ENCODE measurements at places on chromosomes 6 and 20.

- DNase-seq: no peak
Measured at GRCh38 chr20:16111852-16112412, 461.3 kb downstream of the KIF16B start.

- DNase-seq: no peak
Measured at GRCh38 chr6:38119516-38119915, 300.0 kb downstream of the ZFAND3 start.

- DNase-seq: no peak
Measured at GRCh38 chr6:4017834-4018170, 61.1 kb downstream of the FAM217A start.

DNA sequence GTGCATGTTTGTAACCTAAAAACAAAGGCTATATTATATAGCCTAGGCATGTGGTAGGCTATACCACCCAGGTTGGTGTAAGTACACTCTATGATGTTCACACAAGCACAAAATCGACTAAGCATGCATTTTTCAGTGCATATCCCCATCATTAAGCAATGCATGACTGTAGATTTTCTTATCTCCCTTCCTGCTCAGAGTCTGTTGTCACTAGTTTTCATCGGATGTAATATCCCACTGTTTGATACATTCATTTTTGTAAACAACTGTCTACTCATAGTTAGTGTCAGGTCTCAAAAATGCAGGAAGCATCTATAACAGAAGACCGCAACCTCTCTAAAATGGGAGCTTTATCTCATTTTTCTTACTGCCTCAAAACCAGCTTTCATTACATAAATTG is 70.7 kb downstream of the GFRAL start:
- no peak for DNase-seq

DNA sequence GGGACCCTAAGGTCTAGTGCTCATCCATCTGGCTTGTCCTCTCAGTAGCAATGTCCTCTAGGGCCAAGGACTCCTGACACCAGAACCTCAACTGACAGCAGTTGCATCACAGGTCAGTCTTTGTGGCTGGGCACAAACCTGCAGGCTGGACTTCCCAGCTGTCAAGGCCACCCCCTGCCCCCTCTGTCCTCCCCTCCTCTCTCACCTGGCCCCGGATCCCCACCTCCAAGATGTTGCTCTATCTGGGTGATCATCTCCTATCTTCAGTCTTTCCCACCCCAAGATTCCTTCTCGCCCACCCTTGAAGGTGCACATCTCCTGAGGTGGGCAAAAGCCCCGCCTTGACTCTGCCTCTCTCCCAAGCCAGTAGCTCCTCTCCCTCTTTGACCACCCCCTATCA is 131.8 kb upstream of the SRSF6 start:
- no peak for DNase-seq

DNA sequence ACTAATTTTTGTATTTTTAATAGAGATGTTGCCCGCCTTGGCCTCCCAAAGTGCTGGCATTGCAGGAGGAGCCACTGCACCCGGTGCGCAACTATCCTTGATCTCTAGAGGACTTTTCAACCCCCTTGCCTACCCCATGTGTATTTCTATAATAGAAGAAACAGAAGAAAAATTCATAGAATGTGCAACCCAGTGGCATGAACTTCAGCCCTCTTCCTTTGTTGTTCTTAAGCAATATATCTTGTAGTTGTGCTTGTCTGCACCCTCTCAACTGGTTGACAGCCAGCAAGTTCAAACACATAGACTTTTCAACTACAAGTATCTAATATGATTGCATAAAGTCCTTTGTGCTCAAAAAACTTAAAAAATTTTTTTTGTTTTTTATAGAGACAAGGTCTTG is 72.3 kb upstream of the NCOA3 start:
- no peak for DNase-seq

- no peak for DNase-seq
Measured at GRCh38 chr6:5622276-5623005, 361.1 kb downstream of the FARS2 start.

GRCh38 chr6:3392930-3393835 is 63.7 kb downstream of the SLC22A23 start:
- DNase-seq: no peak

DNA sequence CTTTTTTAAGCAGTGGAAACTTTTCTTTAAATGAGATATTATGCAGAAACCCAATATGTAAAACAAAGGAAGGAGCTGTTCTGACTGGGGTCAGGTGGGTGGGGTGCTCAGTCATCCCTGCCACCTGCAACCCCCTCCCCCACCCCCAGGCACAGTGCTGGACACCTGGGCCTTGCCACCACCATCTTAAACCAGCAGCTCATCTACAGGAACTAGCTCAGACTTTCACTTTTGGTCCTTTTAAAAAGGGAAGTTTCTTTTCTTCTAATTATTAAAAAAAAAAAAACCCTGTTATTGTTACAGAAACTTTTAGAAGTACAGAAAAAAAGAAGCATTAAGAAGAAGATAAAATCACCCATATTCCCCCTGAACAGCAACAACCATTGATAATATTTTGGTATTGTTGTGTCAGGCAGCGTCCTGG is 37.1 kb downstream of the PPP1R16B start:
- peak; percentile 55 for DNase-seq

DNA sequence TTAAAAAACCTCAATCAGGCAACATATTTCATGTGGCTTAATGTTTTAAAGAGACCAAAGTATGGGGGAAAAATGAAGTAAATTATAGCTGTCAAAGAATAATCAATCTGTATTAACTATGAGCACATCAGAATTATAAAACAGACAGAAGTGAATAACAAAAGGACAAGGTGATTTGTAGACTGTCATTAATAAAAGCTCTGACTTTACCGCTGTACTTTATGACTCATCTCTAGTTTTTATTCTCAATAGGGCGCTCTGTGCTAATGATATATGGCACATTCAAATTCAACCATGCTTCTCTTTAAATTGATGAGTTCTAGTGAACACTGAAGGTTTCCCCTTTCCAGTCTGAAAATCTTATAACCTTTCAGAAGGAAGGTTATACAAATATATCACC is 72.0 kb downstream of the PREP start:
- DNase-seq: no peak

DNA sequence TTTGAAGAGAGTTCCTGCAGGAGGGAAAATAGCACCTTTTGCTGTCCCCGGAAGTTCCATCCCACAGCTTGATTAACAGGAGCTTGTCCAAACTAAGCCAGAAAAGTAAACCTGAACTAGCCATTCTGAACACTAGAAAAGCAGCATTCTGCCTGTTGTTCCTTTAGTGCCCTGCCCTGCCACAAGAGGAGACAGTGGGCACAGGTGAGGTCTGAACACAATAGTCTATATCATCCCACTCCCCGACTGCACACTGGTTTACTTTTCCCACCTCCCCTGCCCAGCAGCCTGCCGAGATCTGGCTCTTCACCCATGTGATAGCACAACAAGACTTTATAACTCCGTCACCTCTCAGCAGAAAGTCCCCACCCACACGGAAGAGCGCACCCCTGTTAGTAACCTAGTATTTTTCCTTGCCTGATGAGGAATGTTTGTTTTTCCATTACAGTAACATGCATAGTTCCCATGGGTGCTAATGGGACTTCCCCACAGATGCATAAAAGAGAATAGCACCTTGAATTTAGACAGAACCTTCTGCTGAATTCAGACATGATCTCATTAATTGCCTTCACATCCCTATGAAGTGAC is 59.7 kb downstream of the TFAP2A start:
- DNase-seq: no peak
